ENCODE measurements at places on chromosomes 1 and 21.

GRCh38 chr1:29853716-29854330 is 617.5 kb downstream of the PTPRU start:
- DNase-seq = no peak

DNA sequence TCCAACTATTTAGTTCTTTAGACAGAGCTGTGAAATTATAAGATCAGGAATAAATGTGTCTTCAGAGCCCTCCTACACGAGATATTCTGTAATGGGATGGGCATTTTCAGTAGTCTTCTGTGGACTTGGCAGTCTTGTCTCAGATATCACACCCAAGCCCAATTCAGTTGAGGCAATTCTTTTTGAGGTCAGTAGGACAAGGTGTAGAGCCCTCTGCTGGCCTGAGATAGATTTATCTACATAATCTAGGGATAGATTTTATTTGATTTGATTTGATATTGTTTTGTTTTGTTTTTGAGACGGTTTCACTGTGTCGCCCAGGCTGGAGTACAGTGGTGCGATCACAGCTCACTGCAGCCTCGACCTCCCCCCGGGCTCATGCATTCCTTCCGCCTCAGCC is 77.5 kb downstream of the FMN2 start:
- DNase-seq = no peak

- peak; percentile 55 for DNase-seq
Observed at GRCh38 chr1:18090636-18091035, 17.0 kb upstream of the IGSF21 start.

GRCh38 chr1:53604291-53604919 is 134.6 kb downstream of the GLIS1 start:
- no peak for DNase-seq

GRCh38 chr1:205351984-205352713 is 4.6 kb downstream of the KLHDC8A start:
- DNase-seq = peak; percentile 36

GRCh38 chr1:14371771-14372497 is 226.6 kb upstream of the KAZN start:
- no peak for DNase-seq

DNA sequence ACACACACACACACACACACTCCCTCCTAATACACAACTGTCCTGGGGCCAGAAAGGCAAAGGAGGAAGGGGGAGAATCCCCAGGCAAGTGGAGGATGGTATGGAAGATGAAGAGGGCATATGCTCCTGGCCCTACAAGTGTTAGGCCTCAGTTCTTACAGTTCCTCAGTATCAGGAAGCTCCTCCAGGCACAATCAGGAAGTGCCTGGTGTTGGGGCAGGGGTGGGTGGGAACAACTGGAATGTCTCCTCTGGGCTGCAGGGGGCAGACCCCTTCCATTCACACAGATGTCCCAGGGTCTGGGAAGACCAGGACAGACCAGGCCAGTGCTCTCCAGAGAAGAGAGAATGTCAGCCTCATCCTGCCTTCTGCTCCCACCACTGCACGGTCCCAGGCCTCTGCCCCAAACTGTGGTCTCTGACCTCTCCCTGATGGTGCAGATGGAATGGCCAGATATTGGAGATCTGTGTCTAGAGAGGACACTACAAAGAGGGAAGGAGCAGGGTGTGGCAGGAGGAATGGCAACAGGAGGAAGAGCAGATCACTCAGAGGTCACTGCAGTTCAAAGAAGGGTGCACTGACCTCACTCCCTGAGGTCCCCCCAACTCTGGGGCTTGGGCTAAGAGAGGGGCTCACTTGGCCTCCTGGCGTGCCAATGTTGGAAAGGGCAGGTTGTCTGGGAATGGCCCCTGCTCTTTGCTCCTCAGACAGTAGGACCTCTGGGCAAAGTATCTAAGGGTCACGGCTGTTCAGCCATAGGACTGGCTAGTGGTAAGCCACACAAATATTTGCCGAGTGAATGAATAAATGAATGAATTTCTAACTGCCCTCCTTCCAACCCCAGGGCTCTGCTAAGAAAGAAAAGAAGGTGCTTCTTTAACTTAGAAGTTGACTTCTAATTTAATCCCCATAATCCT is 2.5 kb upstream of the DENND2D start:
- DNase-seq = no peak

DNA sequence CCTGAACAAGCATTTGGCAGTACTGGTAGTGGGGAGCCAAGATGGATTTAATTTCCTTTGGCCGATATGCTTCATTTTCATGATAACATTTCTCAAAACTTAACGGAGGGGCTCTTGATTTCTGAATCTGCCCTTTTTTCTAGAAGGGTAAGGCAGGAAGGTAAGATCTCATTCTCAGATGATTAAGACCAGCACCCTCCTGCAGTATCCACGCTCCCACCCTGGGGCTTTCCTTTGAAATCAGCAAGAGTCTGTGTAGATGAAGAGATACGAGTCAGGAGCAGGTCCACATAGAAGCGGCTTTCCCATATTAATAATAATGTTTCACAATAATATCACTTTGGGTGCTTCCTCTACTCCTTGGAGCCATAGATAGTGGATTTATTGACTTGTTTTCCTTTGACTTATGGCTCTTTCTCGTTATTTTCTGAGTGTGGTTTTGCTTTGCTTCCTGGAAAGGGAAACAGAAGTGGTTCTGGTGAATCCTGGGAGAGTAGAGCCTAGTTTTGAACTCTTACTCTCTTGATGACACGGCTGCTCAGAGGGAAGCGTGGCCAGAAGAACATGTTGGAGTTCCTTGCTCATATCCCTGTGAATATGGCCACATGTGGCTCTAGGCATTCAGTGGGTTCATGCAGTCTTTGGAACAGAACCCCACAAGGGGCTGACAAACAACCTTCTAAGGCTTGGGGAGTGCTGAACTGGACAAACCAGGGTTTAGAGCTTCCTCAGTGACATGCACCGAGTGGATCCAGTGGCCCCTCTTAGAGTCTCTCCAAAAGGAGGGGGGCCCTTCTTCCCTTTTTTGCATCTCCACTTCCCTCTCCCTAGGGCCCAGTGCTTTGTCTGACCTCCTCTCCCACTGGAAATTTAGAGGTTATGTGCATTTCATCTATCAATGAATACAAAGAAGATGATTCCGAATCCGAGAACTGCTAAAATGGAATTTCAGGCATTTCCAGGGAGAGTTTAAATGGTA is 195.7 kb downstream of the DYRK1A start:
- no peak for DNase-seq

- DNase-seq = no peak
Observed at GRCh38 chr1:149936992-149937705, 470 bp upstream of the MTMR11 start.

DNA sequence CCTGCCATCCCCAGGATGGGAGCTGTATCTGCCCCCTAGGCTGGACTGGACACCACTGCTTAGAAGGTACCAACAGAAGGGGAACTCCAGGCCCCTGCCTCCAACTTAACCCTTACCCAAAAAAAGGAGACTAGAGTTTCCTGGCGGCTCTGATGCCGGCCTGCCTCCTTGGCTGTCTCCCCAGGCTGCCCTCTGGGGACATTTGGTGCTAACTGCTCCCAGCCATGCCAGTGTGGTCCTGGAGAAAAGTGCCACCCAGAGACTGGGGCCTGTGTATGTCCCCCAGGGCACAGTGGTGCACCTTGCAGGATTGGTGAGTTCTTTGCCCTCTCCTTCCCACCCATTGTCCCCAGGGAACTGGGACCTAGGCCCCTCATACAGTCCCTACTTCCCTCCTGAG is 8.1 kb upstream of the LRRC71 start:
- DNase-seq = no peak

DNA sequence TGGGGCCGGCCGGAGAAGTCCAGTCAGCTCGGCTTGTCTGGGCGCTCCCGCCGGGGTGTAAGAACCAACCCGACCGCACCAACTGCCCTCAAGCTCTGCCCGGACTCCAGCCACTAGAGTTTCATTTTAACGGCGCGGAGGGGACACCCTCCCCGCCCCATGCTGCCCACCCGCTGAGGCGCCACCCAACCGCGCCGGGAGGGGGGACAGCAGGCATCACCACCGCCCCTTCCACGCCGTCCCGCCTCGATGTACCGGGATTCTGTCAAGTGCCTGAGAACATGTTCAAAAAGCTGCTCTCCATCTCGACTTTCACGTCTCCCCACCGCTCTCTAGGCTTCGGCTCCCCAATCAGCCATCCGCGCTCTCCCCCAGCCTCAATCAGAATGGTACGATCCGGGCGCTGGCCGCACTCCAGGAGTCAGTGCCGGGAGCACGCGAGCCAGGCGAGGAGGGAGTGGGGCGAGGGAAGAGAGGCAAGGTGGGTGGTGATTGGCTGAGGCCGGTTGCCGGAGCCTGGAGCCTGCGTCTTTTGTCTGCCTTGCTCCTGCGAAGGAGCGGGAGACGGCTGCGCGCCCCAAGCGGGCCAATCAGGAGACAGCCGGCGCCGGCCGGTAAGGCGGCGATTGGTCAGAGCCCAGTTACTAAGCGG is at the start of gene PIK3R3:
Gene PIK3R3 (minus strand): TSS at position 101 of the 652 bp plus-strand sequence. CDS start 677 bp downstream, outside the sequence.
- peak; percentile 98 for DNase-seq

GRCh38 chr21:37916310-37917051 is at the start of gene KCNJ6:
Gene KCNJ6 (minus strand): TSS chr21:37916457. CDS start chr21:37840682, 75,775 bp downstream.
- DNase-seq = peak; percentile 87

DNA sequence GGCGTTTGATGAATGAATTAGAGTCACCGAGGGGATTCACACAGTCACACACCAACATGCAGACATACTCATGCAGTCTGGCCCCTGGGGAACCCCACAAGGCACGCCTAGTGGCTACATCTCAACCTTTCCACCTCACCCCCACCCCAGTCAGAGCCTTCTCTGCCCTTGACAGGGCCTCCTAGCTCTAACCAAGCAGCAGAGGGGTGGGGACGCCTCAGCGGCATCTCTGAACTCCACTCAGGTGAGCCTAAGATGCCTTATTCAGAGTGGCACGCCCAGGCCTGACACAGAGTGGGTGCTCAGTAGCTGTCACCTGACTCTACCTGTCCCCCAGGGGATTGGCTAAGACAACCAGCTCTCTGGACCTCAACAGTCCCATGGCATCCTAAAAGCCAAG is 3.7 kb upstream of the SDC3 start:
- no peak for DNase-seq

GRCh38 chr1:236747311-236747985 is 47.6 kb upstream of the MTR start:
- DNase-seq = no peak

DNA sequence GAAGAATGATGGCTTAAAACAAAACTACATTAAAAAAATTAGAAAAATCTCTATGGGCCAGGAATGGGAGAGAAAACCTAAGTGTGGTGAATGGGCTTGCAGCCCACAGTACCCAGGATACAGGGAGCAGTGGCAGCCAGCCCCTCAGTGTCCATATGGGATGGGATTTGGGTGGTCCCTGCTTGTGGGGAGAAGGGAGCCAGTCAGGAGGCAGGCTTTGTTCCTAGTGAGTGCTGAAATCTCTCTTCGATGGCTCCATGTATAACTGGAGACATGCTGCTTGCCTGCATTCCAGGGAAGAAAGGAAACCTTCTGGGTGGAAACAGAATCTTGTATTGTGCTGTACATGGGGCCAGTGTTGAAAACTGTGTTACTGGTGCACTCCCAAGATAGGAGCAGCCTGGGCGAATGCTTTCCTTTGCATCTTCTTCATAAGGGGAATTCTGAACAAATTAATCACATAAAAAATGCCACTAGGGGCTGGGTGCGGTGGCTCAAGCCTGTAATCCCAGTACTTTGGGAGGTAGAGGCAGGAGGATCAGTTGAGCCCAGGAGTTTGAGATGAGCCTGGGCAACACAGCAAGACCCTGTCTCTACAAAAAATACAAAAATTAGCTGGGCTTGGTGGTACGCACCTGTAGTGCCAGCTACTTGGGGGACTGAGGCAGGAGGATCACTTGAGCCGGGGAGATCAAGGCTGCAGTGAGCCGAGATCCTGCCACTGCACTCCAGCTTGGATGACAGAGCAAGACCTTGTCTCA is 36.0 kb downstream of the PTPRU start:
- no peak for DNase-seq

- no peak for DNase-seq
Observed at GRCh38 chr1:47598357-47598756, 160.5 kb downstream of the FOXD2 start.

- no peak for DNase-seq
Observed at GRCh38 chr1:100360790-100361510, 8.6 kb downstream of the CDC14A start.

- peak; percentile 55 for DNase-seq
Observed at GRCh38 chr1:165717918-165718515, 19.7 kb upstream of the ALDH9A1 start.

DNA sequence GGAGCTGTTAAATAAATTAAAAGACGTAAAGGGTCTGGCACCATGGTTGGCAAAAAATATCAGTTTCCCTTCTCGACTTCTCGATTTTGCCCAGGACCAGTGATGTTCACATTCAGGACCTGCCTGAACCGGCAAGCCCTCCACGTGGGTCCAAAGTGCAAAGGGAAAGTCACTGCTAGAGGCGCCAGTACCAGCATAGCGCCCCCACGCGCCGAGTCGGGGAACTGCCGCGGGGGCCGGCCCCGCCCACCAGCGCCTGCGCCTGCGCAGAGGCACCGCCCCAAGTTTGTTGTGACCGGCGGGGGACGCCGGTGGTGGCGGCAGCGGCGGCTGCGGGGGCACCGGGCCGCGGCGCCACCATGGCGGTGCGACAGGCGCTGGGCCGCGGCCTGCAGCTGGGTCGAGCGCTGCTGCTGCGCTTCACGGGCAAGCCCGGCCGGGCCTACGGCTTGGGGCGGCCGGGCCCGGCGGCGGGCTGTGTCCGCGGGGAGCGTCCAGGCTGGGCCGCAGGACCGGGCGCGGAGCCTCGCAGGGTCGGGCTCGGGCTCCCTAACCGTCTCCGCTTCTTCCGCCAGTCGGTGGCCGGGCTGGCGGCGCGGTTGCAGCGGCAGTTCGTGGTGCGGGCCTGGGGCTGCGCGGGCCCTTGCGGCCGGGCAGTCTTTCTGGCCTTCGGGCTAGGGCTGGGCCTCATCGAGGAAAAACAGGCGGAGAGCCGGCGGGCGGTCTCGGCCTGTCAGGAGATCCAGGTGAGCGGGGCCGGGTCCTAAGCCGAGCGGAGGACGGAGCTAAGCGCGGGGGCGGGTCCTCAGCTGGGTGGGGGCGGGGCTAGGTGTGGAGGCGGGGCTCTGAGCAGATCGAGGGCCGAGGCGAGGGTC is at the start of gene PINK1:
Gene PINK1 (plus strand): TSS at position 269 of the 875 bp plus-strand sequence. CDS start 91 bp downstream, at position 360.
- DNase-seq = peak; percentile 90

GRCh38 chr1:220768126-220768601 is 18.5 kb upstream of the MTARC1 start:
- no peak for DNase-seq

DNA sequence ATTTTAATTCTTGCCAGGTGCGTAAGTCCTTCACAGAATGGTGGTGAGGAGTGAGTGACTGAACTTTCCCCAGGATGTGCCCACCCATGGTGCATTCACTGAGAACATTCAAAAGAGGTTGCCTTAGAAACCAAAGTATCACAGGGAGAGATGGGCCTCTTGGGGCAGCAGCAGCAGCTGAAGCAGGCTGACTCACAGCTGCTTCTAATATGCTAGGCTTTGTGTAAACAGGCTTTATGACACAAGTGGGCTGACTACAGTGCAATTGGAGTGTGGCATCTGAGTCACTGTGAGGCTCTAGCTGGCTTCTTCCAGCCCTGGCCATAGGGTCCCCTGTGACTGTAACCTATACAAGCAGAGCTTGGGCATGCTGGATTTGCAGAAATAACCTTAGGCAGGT is 12.6 kb downstream of the PIGP start:
- DNase-seq = no peak

GRCh38 chr1:207230441-207230840 is 91.0 kb upstream of the CD55 start:
- no peak for DNase-seq
